Activated naive CD8-positive, alpha-beta T cell treated with anti-CD3 and anti-CD28 coated beads, Interleukin-2, amount 50 U/mL, for 16 hours (primary cell): ENCODE measurements at places on chromosomes 12 and 14.
A peak's percentile ranks its signal among the peaks of the same experiment; 100 is the strongest.

DNA sequence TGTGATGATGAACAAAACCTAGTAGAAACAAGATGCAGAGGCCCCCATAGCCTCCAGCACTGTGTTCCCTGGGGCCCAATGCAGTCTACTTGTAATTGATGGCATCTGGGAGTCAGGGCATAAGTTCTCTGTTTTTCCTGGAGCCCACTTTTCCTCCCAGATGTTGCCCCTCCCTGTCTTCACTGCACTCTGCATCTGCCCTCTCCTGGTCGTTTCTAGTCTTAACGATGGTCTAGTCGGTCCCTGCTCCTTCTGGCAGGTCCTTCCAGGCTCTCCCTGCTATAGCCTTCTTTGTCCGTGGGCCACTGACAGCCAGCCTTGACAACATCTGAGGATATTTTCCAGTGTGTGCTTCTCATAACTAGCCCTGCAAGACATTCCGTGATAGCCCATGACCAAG, 208.3 kb downstream of the GXYLT1 start:
- no peak for DNase-seq

GRCh38 chr12:105393587-105393986, 63.1 kb downstream of the C12orf75 start:
- no peak for DNase-seq

DNA sequence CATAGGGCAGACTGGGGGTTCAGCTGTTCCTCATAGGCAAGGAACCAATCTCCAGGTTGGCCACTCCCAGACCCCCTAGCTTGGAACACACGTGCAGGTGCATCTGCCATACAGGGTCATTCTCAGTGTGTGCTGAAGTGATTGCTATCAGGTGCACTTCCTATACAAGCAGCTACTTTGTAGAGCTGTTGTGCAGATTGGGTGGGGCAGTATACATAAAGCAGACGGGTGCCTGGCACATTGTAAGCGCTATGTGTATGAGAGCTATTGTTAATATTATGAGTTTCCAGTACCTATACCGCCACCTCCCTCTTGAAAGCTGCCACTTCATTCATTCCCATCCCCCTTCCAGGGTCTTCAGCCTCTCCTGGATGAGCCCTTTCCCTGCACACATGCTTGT, 17.3 kb downstream of the IRF2BPL start:
- no peak for DNase-seq

DNA sequence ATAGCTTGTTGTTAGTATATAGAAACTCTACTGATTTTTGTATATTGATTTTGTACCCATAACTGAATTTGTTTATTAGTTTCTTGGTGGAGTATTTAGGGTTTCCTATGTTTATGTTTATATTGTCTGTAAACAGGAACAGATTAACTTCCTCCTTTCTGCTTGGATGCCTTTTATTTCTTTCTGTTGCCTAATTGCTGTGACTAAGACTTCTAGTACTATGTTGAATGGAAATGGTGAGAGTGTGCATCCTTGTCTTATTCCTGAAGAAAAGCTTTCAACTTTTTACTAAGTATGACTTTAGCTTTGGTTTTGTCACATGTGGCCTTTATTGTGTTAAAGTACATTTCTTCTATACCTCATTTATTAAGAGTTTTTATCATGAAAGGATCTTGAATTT, 20.9 kb downstream of the FBXW8 start:
- DNase-seq, result no peak

DNA sequence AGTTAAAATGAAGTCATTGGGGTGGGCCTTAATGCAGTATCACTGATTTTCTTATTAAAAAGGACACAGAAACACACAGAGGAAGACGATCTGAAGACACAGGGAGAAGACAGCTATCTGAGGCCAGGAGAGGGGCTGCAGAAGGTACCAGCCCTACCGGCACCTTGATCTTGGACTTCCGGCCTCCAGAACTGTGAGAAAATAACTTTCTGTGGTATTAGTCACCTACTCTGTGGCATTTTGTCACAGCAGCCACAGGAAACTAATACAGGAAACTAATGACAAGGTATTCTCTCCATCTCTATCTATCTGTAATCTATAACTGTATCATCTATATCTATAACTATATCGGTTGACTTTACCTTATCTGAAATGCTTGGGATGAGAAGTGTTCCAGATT, 1149.5 kb downstream of the BCL11B start:
- no peak for DNase-seq

- no peak for DNase-seq
Measured at GRCh38 chr14:104085032-104085888, at the start of gene ASPG. TSS of gene ASPG (plus strand) at chr14:104085700. CDS start at chr14:104085771, 71 bp downstream.

- DNase-seq, result no peak
Measured at GRCh38 chr12:52082026-52082668, 2.6 kb downstream of the SMIM41 start.

GRCh38 chr14:103404920-103405319, 19.7 kb downstream of the MARK3 start:
- DNase-seq, result no peak

DNA sequence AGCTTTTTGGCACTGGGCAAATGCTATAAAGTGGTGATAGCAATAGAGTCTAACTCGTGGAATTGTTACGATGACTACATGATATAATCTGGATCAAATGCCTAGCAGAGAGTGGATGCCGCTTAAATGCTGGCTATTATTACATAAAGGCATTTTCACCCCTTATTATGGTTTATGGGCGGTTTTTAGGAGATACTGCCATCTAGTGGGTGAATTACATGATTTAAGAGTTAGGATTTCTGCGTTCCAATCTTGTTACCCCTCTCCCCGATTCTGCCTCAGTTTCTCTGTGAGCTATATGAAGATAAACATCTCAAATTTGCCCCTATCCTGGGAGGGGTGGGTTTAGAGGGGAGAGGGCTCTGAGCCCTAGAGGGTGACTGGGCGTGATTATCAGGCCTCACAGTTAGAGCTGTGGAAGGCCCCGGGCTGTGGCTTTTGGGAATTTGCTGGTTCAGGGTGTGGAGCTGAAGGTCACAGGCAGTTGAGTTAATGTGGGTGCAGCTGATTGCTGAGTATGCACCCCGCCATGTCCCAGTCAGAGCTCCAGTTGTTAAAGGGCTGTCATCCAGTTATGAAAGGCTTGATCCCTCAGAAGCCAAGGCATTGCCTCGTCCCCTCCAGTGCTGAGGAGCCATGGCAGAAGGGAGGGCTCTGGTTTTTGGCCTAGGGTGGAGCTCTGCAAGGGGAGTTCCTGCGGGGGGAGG, 14.4 kb downstream of the CLSTN3 start:
- no peak for DNase-seq

DNA sequence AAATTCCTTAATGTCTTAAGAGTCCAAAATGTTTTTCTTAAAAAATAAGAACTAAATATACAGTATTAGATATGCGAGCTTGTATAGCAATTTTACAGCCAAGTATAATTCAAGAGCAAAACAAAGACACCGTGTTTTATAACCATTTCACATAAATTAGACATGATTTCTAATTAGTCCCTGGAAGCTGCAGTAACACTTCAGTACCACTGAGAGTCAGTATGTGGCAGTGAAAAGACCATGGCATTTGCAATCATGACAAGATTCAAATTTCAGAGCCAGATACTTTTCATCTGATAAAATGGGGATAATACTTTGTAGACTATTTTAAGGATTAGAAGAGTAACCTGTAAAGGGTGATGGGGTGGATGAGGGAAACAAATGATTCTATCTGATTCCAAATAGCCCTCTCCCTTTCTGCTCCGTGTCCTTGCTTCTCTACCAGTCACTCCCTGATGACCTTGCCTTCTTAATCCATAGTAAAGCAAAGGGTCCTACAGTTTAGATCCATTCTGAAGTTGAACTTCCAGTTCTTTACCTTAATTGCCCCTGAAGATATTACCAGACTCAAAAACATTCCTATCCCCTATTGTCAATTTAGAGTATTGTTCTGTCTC, 145.4 kb upstream of the ABCD2 start:
- DNase-seq, result no peak

DNA sequence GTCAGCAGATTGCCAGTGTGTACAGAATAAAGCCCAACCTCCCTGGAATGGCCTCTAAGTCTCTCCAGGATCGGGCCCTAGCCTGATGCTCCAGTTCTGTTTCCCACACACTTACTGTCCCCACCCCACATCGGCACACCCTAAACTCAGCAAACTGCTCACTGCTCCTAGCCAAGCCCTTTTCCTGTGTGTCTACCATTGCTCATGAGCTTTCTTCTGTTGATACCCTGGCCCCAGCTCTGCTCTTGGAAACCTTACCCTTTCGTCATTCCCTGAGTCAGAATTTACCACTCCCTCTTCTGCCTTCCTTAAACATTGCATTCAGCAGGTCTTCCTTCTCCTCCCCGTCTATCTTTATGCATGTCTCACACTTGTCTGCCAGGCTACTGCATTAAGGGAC, 158.9 kb downstream of the TMX1 start:
- DNase-seq, result no peak

- no peak for DNase-seq
Measured at GRCh38 chr12:119432949-119433348, 98.4 kb downstream of the CCDC60 start.

GRCh38 chr12:82723093-82723492, 36.4 kb downstream of the TMTC2 start:
- no peak for DNase-seq

- DNase-seq, result no peak
Measured at GRCh38 chr14:30417121-30417520, 141.8 kb upstream of the G2E3 start.

GRCh38 chr12:108700833-108701541, 30.3 kb downstream of the CORO1C start:
- DNase-seq, result no peak

GRCh38 chr14:48586099-48586498, 910.7 kb upstream of the MDGA2 start:
- DNase-seq, result no peak

GRCh38 chr12:89901906-89902642, 193.4 kb upstream of the ATP2B1 start:
- DNase-seq, result no peak

GRCh38 chr12:104171785-104172569, 34.0 kb upstream of the NFYB start:
- DNase-seq, result no peak

DNA sequence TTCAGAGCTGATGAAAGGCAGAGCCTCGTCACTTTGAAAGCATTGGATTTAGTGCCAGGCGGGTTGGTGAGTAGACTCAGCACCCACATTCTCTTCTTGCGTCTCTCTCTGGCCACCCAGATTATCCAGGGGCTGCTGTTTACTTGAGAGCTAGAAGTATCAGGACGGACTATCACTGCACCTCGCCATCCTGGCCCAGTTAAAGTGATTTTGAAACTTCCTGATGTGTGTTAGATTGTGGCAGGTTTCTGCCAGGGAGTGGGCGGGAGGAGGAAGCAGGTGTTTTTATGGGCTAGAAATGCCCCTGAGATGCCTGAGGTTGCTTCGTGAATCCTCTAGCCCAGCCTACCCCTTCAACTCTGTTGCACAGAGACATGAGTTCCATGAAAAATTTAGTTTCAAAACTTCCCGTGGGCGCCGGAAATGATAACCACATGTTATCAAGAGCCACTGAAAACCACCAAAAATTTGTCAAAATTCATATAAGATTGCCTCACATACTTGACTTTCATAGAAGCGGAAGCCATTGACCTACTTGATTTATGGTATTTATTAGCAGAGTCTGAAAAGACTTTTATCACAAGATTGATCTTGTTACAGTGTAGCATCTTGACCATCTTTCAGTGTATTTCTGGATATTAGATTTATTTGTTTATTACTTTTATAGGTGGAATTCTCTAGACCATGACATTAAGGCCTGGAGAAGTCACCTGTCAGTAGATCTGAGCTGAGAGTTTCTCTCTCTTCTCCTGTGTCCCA, 466.0 kb downstream of the RAD51B start:
- DNase-seq, result peak; percentile 52

GRCh38 chr12:124466216-124467128, 100.9 kb downstream of the NCOR2 start:
- DNase-seq, result peak; percentile 74

GRCh38 chr12:51048661-51049251, 629 bp downstream of the LETMD1 start:
- DNase-seq, result no peak

GRCh38 chr14:57462551-57462950, 31.1 kb downstream of the CCDC198 start:
- DNase-seq, result no peak

GRCh38 chr12:15899282-15899870, 11.8 kb upstream of the DERA start:
- DNase-seq, result no peak

- peak; percentile 75 for DNase-seq
Measured at GRCh38 chr12:120639771-120640721, at the start of gene CABP1. TSS of gene CABP1 (plus strand) at chr12:120640626. CDS start at chr12:120640686, 60 bp downstream.

DNA sequence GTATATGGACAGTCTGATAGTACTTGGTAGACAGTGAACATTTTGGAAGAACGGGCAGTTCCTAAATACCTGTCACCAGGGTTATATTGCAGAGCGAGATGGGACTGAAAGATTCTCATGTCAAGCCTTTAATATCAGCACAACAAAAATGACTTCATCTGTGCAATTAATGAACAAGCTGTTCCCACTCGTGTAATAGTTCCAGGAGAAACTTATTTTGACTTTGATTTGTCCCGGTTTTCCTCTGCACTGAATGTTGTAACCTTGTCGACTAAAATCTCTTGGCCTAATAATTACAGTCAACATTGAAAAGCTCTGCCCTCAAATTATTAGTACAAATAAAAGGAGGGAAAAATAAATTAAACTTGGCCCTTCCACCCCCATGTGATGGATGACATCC, 79.5 kb downstream of the WASHC3 start:
- no peak for DNase-seq

GRCh38 chr12:53300187-53300586, 692 bp downstream of the MYG1 start:
- no peak for DNase-seq

DNA sequence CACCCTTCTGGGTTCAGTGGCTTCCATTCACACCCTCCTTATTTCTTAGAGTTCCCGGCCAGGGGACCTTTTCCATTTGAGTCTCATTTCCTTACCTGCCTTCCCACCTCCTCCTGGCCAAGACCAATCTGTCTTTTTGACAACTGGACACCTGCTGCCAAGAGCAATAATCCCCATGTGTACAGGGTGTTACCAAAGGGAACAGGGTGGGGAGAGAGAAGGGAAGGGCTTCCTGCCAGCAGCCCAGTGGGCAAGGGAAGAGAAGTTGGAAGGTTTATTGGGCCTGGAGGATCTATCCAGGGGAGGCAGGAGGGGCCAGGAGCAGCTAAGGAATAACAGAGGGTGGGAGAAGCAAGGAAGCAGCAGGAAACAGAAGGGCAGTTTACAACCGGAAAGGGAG, 346.2 kb downstream of the C12orf75 start:
- no peak for DNase-seq

DNA sequence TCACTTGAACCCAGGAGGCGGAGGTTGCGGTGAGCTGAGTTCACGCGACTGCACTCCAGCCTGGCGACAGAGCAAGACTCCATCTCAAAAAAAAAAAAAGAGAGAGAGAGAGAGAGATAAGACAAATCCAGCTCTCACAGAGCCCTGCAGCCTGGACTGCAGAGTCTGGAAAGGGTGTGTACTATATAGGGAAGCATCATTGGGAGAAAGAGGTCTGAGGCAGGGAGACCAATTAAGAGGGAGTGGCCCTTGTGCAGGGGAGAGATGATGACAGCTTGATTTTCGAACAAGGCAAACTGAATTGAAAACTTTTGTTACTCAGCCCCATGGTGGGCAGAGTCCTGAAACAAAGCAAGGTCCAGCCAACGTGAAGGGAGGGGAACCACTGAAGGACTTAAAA, 116.2 kb downstream of the CCDC60 start:
- no peak for DNase-seq

GRCh38 chr14:64729386-64730060, 25.3 kb downstream of the PLEKHG3 start:
- no peak for DNase-seq
